ENCODE measurements at places on chromosomes 13 and 19. TPM values are rescaled to one million over a fixed set of nuclear protein-coding genes. Genes with fewer than 3 reads are reported as not detected.

GRCh38 chr19:18514800-18515682 lies 6.8 kb downstream of the ELL start:
- no peak for DNase-seq

GRCh38 chr13:93355094-93355493 lies 128.5 kb downstream of the GPC6 start:
- no peak for DNase-seq

GRCh38 chr13:114248011-114248410 lies 13.3 kb downstream of the CDC16 start:
- DNase-seq: no peak

GRCh38 chr13:43992211-43992610 lies 112.5 kb downstream of the LACC1 start:
- DNase-seq: no peak

- no peak for DNase-seq
Measured at GRCh38 chr19:49626226-49626625, 13.7 kb downstream of the RRAS start.

GRCh38 chr13:42494157-42494556 lies 79.8 kb upstream of the TNFSF11 start:
- no peak for DNase-seq

- DNase-seq: no peak
Measured at GRCh38 chr13:91154558-91155353, 192.7 kb upstream of the MIR17HG start.

GRCh38 chr13:52160506-52160905 lies 1.1 kb upstream of the NEK3 start:
- DNase-seq: no peak

- no peak for DNase-seq
Measured at GRCh38 chr19:10896851-10897526, 25.6 kb downstream of the CARM1 start.

GRCh38 chr19:54355675-54356074 lies 9.1 kb downstream of the LAIR1 start:
- no peak for DNase-seq

- no peak for DNase-seq
Measured at GRCh38 chr13:43315522-43315921, 292.1 kb downstream of the DNAJC15 start.

GRCh38 chr13:85436029-85436428 lies 363.2 kb downstream of the SLITRK6 start:
- DNase-seq: no peak

- DNase-seq: no peak
Measured at GRCh38 chr19:15294561-15294990, 37.8 kb downstream of the BRD4 start.

GRCh38 chr13:50697746-50698539 lies 145.5 kb downstream of the DLEU7 start:
- DNase-seq: no peak

DNA sequence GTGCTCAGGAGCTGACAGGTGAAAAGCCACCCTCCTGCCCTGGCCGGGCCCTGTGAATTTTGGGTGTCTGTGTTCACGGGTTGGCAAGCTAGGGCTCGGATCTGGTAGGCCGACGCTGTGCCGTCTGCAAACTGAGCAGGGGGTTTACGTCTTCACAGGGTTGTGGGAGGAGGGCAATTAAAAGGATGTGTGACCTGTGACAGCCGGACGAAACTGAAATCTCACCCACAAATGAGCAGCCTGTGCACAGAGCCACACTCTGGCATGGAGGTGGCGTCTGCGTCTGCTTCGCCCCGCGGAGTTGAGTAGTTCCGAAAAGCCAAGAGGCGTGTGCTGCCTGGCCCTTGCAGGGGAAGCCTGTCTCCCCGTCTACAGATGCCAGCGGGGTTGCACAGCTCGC lies 117.3 kb downstream of the KDM4B start:
- DNase-seq: no peak

VSTM1 gene
- not detected for total RNA-seq

TNNI3 gene
- not detected for total RNA-seq

DNAAF3 gene
- not detected for total RNA-seq

CYP2F1 gene
- not detected for total RNA-seq

KLK3 gene
- not detected for total RNA-seq

SLITRK5 gene
- 9.6 TPM for total RNA-seq
